Right kidney (tissue), 9 donors: ENCODE measurements at places on chromosomes 11 and 22.

DNA sequence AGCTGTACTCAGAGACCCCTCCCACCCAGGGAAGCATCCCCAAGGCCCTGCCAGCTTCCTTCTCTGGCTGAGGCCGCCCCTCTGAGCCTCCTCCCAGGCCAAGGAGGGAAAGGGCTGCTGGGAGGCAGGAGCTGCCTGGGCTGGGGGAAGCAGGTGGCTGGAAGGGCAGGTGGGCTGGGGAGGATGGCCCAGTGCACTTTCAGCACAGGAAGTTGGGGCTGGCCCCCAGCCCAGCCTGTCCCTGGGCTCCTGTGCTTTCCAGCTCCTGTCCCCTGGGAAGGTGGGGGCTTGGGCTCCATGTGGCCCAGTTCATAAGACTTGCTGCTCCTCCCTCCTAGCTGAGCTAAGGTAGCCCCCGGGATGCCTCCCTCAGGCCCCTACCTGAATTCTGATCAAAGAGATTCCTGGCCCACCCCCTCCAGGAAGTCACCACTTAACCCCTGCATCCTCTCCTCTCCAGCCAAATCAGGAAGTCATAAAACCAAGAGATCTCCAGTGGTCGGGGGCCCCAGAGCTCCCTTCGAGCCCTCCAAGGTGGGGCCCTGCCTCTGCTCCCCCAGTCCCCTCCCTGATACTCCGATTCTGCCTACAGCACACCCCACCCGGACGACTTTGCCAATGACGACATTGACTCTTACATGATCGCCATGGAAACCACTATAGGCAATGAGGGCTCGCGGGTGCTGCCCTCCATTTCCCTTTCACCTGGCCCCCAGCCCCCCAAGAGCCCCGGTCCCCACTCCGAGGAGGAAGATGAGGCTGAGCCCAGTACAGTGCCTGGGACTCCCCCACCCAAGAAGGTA lies 4.9 kb downstream of the PPP1CA start:
- DNase-seq = no peak

GRCh38 chr11:133872160-133872559 lies 26.8 kb upstream of the SPATA19 start:
- no peak for DNase-seq

DNA sequence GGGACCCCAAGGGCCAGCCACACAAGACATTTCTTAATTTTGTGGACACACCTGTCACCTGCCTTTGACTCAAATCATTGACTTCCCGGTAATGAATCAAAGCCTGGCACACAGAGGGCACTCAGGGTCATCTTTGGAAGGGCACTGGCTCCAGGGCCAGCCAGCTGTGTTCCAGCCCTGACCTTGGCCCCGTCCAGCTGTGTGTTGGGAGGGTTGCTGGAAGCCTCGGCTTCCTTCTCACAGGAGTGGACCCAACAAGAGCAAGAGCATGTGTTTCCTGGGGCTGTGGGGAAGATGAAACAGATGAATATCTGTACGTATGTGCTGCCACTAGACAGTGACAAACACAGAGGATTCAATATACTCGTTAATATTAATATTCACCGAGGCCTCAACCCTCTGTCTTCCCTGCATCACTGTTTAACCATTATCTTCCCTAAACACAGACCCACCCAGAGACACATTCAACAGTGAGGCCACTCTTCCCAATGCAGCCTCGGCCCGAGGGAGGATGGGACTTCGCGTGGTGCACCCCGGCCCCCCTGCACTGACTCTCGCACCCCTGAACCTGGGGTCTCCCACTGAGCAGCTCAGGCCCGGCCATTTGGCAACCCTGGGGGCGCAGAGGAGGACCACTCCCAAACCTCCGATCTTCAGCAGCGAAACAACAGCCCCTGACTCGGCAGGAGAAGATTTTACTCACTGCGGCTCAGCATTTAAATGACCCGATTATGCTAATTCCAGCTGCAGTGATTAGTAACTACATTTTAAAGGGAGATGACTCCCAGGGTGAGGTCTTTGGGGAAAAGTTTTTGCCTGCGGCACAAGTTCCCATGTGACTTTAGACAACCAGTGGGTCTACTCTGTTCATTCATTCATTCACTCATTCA lies 45.7 kb downstream of the PHF21B start:
- no peak for DNase-seq

GRCh38 chr11:17735818-17736578 lies 1.4 kb downstream of the KCNC1 start:
- peak; percentile 75 for DNase-seq

- no peak for DNase-seq
Observed at GRCh38 chr11:30197869-30198268, 32.9 kb upstream of the FSHB start.

DNA sequence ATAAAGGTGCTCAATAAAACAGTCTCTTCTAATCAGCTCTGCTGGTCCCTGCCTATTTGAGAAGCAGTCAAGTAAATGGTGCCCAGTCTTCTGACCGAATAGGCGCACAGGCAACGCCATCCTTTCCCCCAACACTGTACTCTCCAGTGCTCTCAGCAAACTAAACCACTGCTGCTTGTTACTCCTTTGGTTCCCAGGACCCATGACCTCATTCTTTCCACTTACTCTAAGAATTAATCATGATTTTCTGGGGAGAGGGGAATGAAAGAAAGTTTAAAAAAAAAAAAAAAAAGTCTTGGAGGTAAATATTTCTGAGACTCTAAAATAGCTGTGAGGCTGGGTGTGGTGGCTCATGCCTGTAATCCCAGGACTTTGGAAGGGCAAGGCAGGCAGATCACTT lies 63.7 kb downstream of the SGSM3 start:
- no peak for DNase-seq

DNA sequence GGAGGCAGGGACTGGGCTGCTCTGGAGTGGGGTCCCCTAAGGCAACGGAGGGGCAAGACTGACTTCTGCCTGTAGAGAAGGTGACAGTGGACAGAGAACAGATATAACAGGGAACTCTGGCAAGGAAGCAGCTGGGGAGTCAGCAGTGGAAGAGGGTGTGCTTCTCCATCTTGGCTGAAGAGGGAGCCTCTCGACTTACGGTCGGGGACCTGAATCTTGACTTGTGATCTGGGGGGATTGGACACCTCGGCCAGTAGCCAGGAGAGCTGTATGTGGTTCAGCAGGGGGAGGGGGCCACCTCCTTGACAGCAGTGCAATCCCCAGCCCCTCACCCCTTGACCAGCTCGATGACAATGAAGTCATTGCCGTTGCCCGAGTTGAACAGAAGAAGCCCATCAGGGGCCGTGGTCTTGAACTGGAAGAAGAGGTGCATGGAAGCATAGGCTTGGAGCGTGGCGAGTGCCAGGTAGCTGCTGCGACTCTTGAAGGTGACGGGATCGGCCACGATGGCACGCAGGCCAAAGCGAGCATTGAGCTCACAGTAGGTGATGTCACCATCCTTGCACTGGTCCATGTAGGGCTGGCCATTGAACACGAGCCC lies 60.0 kb downstream of the SLC22A12 start:
- no peak for DNase-seq

DNA sequence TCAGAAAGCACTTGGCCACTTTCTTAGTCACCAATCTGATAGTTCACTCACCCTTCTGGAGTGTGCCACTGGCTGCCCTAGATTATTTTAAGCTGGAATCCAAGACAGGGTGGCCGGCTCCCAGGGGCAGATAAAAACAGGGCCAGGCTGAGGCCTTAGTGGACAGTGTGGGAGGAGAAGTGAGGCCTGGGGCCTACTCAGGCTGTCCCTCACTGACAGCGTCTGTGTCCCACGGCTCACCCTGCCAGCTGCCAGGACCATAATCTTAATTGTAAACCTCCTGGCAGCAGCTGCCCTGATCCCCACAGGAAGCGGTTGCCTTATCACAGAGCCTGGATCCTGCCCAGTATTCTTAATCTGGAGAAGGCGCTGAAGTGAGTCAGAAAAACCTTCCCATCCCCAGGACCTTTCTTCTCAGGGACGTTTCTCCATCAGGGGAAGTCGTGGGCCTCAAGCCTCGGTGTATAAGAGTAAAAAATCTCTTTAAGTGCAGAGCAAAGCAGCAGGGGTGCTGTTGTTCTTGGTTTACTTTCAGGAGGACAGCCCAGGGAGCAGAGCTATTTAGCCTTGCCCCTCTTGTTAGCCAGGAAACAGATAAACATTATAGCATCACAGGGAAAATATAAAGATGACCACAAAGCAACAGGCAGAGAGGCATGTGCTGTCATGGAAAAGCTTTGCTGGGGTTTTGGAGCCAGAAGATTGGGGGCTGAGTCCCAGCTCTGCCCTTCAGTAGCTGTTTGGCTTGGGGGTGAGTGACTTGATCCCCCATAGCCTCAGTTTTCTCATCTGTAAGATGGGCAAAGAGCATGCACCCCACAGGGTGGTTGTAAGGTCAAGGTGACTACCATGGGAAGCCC lies 39.6 kb downstream of the TSPAN18 start:
- DNase-seq = no peak

- no peak for DNase-seq
Observed at GRCh38 chr22:28103596-28103995, 184.5 kb upstream of the PITPNB start.

GRCh38 chr11:124745835-124746620 lies 6.0 kb downstream of the VSIG2 start:
- peak; percentile 45 for DNase-seq

DNA sequence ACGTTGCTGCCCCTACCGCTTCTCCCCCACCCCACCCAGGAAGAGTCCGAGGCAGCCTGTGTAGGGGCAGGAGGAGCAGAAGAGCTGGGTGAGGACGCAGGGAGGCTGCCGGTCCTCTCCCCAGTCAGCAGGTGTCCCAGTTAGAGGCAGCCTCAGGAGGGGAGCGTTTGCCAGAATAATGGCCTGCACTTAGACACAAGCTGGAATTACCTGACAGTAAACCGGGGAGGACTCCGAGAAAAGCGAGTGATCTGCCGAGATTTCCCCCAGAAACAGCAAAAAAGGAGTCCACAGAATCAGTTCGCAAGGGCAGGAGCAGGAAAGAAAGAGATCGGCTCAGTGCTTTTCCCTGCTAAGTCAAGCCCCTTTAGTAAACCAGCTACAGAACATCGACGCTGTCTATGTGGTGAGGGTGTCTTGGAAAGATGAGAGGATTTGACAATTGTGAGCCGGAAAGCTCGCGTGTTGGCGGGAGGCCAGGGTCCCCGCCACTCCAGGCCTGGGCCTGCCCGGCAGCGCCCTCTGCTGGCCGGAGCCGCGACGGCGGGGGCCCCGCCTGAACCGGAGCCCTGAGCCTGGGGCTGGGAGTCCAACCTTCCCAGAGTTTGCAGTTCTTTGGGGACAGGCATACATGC lies 17.7 kb upstream of the THRSP start:
- peak; percentile 83 for DNase-seq

- DNase-seq = no peak
Observed at GRCh38 chr22:39267974-39268373, 23.2 kb upstream of the PDGFB start.

GRCh38 chr22:29477723-29478318 lies 2.2 kb upstream of the NEFH start:
- no peak for DNase-seq

GRCh38 chr11:64152841-64153691 lies 12.8 kb downstream of the MACROD1 start:
- peak; percentile 75 for DNase-seq

DNA sequence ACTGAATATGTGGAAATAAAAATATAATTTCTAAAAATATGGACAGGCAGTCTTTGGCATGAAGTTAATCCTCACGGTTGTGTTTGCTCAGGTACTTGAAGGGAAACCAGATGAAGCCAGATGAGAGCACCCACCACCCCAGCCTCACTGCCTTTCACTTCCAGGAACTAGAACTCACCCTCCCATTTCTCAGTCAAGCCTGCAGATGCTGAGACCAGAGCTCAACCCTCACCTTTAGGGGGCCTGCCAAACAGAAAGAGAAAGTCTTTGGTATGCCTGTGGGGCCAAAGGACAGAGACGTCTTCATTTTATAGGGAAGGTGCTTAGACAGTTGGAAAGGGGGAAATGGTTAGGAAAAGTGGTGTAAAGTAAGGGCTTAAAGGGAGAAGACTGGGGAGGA lies 252.8 kb upstream of the PLET1 start:
- DNase-seq = no peak

GRCh38 chr11:119863851-119864601 lies 135.0 kb upstream of the NECTIN1 start:
- DNase-seq = peak; percentile 37

DNA sequence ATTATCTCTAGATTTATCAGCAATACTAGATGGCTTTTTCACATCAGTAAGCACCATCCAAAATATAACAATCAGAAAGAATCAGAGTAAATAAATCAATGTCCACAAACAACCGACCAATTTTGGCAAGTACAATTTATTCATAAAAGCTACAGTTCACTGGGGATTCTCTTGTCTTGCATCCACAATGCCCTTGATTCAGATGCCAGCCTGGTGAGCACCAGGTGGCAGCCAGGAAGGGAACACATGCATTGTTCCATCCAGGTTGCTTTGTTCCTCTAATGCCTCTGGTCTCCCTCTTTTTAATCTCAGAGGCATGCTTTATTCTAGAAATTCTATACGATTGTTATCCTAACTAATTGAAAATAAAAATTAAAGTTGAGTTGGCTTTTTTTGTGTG lies 242.1 kb upstream of the KIRREL3 start:
- no peak for DNase-seq

- DNase-seq = no peak
Observed at GRCh38 chr11:69877235-69877634, 58.0 kb upstream of the FGF3 start.

- no peak for DNase-seq
Observed at GRCh38 chr22:37752189-37753087, 55.3 kb upstream of the GCAT start.

GRCh38 chr11:12284316-12285050 lies 92.9 kb upstream of the PARVA start:
- DNase-seq = no peak

- no peak for DNase-seq
Observed at GRCh38 chr11:120326228-120326627, 1.1 kb downstream of the TLCD5 start.

- DNase-seq = no peak
Observed at GRCh38 chr11:119515771-119516400, 92.9 kb upstream of the THY1 start.

- no peak for DNase-seq
Observed at GRCh38 chr11:62048100-62048499, 75.7 kb upstream of the INCENP start.

DNA sequence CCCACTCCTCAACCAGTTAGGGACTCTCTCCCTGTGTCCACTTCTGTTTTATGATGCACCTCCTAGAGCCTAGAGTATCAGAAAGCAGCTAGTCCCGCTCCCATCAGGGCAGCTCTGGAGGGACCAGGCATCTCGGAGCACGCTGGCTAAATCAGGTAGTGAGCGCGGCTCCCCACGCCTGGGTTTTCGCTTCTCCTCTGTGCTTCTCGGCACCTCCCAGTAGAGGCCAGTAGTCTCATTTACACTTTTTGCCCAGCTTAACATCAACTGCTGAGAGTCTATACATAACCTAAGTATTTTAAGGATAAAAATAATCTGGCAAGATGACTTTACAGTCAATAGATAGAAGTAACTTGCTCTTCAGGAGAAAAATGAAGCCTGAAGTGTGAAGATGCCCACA lies 473.8 kb downstream of the OPCML start:
- no peak for DNase-seq

DNA sequence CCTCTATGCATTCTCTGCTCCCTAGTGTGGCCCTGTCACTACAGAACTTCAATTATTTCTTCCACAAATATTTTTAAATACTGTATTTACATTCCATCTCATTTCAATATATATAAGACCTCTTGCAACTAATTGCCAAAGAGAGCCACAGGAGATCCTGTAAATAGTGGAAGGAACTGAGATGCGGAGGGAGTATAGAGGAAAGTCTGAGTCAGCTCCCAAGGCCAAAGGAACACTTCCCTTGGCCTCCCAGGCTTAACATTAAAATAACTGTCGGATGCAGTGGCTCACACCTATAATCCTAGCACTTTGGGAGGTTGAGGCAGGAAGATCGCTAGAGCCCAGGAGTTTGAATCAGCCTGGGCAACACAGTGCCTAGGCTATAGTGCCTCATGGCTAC lies 31.2 kb downstream of the RBFOX2 start:
- no peak for DNase-seq
